ENCODE measurements at places on chromosomes 1 and 21. TPM values are rescaled to one million over a fixed set of nuclear protein-coding genes. Genes with fewer than 3 reads are reported as not detected.

- no peak overlapping the region for H3K4me3 ChIP-seq
- no peaks in the 10 kb centered on the region for H3K4me1 ChIP-seq
- no peak for DNase-seq
- H3K36me3 ChIP-seq = peaks cover 46% of the 10 kb centered on the region
- no peaks in the 10 kb centered on the region for H3K27me3 ChIP-seq
Observed at GRCh38 chr1:64663668-64664067, 81.2 kb upstream of the RAVER2 start.

GRCh38 chr1:116764466-116764898, 10.3 kb downstream of the CD2 start:
- H3K27ac ChIP-seq = no peak overlapping the region
- DNase-seq = no peak
- H3K27me3 ChIP-seq = no peaks in the 10 kb centered on the region
- H3K4me1 ChIP-seq = peaks cover 23% of the 10 kb centered on the region

ITLN2 gene
- total RNA-seq = 30.7 TPM

SNRNP40 gene
- 38.3 TPM for total RNA-seq

CFHR5 gene
- total RNA-seq = not detected

OR2M3 gene
- not detected for total RNA-seq

BCL2L15 gene
- total RNA-seq = 1.3 TPM

HMGCL gene
- 39.3 TPM for total RNA-seq
